ENCODE measurements at places on chromosomes 13 and 19.

DNA sequence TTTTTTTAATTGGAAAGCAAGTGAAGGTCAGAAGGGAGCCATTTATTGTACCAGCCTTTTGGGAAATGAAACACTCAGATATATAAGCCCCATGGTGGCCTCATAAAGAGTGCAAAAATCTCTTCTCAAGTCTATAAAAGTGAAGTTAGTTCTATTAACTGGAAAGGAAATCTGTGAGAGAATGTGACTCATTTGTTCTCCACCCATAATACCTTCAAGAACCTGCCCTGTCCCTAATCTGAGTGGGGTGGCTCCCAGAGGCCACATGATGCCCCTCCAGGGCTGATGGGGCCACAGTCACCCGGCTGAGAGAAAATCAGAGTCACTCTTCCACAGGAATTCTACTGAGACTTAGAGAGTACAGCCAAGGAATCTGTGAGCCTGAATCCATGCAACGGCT, 65.8 kb upstream of the SERP2 start:
- DNase-seq = no peak

DNA sequence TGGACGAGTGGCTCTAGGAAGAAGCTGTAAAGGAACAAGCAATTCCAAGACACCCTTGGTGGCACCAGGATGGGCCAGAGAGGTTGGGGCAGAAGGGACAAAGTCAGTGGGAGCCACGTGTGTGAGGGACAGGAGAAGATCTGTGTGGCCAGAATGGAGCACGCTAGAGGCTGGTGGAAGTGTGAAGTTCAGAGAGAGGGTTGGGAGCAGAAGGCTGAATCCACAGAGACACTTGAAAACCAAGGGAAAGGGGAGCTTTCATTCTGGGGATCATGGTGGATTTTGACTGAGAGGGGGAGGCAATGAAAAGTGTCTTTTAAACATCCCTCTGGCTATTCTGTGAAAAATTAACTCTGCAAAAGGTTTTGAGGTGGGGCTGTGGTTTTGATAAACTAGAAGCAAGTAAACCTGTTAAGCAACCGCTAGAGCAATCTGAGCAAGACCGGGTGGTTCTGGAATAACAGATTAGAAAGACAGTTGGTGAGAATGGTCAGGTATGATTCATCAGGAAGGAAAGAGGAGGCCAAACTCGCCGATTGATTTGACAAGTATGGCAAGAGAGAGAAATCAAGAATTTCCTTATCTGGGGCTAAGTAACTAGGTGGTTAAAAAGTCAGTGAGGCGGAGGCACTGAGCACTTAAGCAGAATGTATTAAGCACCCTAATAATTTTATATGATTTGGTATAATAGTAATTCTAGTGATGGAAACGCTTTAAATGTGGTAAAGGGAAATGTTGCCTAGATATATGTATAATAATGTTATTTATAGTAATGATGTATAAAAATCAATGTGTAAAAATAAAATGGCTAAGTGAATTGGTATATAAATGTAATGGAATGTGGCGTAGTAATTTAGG, 140.0 kb downstream of the MYO16 start:
- DNase-seq = no peak

DNA sequence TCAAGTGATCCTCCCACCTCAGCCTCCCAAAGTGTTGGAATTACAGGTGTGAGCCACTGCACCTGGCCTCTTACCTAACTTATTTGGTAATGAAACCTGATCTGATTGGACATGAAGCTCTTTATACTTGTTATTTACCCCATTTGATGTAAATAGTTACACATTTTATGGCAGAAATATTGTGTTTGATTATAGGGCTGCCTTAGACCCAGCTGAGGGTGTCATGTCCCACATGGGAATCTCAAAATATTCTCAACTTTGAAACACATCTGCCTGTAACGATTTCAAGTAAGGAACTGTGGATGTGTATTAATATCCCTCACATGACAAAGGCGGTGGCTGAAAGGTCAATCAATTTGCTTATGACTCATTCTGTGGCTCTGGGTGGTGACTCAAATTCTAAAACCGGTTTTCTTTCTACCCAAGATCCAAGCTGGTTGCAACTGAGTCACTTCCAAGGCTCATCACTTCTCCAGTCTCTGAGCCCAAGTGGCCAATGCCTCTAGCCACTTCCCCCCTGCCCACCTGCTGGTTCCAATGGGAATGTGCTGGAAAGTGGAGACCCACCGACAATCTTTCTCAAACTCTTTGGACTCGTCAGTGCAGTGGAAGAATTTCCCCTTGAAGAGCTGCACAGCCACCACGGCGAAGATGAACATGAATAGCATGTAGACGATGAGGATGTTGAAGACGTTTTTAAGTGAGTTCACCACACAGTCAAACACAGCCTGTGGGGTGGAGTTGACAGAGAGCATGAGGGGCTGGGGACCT, 110.9 kb downstream of the IER2 start:
- DNase-seq = peak; percentile 95

DNA sequence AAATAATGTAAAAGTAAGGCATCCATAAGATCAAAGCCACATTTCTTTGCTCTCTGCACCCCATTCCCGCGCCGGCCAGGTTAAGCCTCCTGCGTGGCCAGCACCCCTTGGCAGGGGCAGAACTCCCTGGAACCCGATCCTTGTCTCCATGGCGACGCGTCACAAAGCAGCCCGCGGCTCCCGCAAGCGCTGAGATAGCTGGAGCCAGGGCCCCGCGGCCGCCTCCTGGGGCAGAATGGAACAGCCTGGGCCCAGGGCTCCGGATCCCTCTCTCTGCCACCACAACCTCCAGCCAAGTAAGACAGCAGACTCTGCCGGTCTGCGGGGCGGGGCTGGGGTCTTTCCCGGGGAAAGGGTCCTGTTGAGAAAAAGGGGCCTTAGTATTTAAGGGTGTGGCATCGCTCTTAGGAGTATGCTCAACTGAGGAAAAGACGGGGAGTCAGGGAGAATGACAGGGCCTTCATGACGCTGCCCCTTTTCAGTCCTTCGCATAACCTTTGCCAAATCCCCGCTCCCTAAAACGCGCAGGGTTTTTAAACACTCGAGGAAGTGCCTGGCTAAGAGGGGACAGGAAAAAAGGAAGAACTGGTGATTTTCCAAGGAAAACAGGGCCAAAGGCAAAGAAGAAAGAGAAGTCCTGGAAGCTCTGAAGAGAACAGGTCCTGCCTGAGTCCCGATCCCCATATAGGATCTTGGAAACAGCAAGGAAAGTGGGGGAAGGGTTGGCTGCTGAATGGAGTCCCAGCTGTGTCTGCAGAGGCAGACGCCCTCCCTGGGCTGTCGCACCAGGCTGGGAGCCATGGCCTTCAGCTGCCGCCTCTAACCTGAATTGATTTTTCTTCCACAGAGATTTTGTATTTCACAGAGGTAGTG, at the start of gene TEX26:
TSS of gene TEX26 (plus strand) at position 176 of the 873 bp plus-strand sequence. CDS start at position 236, 60 bp downstream.
- no peak for DNase-seq

DNA sequence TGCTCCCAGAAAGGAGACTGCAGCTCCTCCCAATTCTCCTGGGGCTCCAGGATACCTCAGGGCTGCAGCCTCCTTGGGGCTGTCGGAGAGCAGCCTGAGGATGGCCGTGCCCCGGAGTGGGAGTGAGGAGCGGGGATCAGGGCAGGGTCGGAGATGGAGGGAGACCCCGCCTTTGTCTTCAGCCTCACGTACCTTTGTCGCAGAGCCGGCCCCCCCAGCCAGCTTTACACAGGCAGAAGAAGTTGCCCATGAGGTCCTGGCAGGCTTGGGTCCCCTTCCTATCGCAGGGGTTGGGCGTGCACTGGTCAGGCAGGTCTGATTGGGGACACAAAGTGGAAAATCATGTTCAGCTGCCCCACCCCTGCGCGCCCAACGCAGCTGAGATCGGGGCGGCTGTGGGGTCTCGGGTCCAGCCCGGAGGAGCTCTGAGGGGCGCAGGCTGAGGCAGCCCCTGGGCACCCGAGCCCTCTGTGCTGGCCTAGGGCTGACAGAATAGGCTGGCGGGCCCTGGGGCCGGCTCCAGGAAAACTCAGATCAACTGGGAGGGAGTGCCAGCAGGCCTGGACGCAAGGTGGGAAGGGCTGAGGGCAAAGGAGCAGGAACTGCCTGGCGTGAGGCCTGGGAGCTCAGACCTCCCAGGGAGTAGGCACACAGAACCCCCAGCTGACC, 24.2 kb downstream of the GAS6 start:
- DNase-seq = no peak

GRCh38 chr19:56314018-56314380, 640 bp downstream of the ZSCAN5A start:
- DNase-seq = no peak

DNA sequence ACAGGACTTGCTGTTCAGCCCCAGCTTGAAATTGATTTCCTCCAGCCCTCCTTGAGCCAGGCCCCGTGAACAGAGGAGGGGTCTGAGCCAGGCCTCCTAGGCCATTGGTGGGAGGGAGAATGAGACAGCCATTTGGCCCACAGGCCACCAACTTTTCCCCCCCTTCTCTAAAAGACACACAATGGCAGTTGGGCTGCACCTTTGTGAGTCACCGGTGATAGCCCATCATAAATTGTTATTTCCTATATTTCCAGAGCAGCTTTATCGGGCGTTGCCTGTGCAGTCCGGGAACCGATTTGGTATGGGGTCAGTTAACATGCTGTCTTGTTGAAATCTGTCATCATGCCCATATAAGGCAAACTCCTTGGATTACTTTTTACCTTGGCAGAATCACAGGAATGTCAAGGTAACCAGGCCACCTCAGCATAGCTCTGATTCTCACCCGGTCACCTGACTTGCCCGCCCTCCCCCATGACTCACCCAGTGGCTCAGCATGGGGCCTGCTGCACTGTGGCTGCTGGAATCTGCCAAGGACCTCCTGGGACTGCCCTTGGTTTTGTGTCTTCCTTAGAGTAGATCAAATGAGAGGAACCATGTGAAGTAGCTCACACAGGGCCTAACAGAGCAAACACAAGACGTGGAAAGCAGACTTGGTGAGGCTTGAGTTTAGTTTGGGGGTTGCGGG, 36.1 kb downstream of the ACTN4 start:
- DNase-seq = peak; percentile 86

- DNase-seq = no peak
Observed at GRCh38 chr19:13899393-13899792, 6.5 kb downstream of the BRME1 start.

- DNase-seq = no peak
Observed at GRCh38 chr13:106491463-106491862, 44.0 kb downstream of the EFNB2 start.

GRCh38 chr19:45307361-45307760, 15.3 kb downstream of the CKM start:
- DNase-seq = no peak

- no peak for DNase-seq
Observed at GRCh38 chr19:27851543-27852060, 1361.3 kb downstream of the UQCRFS1 start.

DNA sequence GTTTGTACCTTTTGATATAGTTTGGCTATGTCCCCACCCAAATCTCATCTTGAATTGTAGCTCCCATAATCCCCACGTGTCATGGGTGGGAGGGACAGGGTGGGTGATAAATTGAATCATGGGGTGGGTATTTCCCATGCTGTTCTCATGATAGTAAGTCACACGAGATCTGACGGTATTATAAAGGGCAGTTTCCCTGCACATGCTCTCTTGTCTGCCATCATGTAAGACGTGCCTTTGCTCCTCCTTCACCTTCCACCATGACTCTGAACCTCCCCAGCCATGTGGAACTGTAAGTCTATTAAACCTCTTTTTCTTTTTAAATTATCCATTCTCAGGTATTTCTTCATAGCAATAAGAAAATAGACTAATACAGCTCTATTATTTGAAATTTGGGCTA, 330.7 kb upstream of the ATXN8OS start:
- DNase-seq = no peak

GRCh38 chr13:67292886-67293285, 62.8 kb upstream of the PCDH9 start:
- DNase-seq = no peak

- no peak for DNase-seq
Observed at GRCh38 chr13:113612607-113613006, 28.1 kb downstream of the TFDP1 start.

Measured in foreskin fibroblast (primary cell).